ENCODE measurements at places on chromosomes 13 and 19.

DNA sequence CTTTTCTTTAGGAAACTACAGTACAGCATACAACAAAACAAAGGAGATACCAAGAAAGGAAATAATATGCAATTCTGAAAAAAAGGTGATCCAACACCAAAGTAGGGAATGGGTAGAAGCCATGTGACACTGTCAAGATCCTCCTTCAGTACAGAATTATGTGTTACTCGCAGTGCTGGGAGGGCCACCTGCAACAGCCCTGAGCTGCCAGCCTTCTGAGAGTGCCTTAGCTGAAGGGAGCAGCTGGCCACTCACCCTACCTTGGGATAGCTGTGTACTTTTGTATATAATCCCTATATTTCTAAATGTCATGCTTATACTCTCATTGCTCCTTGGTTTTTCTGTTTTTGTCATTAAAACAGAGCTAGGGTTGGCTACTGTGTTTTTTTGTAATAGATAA lies 1518.2 kb upstream of the PCDH20 start:
- no peak for DNase-seq

DNA sequence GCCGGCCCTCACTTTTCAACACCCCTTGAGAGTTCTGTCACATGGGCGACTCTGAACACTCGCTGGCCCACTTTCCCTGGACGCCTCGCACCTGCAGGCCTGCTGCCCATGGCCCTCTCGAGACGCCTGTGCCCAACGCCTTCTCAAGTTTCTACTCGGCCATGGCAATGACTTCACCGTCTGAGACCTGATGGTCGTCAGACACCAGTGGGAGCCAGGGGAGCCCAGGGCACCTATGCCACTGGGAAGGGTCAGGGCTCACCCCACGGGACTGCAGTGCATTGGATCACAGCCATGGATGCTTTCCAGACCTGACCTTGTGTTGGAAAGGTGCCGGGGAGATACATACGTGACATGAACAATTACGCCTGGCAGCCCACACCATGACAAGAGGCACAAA lies 60.1 kb downstream of the KLF2 start:
- DNase-seq, result no peak

GRCh38 chr13:32036757-32037156 lies 5.2 kb downstream of the FRY start:
- DNase-seq, result no peak

DNA sequence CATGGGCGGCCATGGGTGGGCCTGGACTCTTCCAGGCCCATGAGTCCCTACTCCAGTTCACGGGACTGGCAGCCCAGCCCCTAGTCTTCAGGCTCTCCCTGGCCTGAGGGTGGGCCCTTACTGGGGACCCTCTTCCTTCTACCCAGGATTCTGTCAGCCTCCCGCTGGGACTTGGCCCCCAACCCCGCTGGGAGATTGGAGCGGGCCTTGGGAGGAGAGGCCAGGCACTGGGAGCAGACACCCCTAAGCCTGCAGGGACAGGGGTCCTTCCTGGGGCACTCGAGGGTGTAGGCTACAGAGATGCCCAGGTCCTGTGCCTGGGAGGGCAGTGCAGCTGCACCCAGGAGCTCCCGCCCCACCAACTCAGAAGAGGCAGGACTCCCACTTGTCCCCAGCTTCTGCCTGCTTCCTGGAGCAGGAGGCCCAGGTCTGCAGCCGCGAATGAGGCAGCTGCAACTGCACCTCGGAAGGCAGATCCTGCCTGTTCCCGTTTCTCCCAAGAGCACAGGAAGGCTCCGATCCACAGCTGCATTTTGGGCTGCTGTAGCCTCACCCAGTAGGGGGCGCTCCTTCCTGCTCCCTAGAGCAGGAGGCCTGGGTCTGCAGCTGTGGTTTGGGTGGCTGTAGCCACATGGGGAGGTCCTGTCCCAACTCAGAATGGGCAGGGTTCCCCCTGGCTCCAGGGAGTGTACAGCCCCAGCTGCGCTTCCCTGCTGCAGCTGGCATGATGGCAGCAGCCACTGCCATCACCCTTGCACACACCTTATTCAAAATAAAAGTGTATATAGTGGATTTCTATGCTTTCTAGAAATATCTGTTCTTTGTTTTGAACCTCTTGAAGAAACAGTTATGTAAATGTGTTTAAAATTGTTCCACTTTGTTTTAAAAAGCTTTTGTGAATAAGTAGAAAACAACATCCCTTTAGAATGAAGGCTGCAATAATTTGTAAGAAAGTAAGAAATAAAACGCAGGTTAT lies 46.8 kb downstream of the TEX26 start:
- DNase-seq, result peak; percentile 16

DNA sequence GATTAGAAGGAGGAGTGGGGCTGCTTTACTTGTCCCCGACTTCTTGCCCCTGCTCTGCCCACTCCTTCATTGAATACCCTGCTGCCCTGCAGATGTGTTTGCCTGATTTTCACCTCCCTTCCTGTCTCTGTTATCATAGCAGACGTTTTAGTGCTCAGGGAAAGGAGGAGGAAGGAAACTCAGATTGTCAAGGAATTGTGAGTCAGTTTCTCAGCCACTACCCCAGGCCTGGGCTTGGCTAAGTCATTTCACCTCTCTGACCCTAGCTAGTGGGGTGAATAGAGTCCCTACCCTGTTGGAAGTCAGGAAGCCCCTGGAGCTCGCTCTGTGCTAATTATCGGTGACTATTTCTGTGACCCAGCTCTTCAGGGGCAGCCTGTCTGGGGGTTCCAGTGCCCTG lies 3.9 kb downstream of the BCKDHA start:
- no peak for DNase-seq

GRCh38 chr19:31149441-31149941 lies 199.7 kb downstream of the TSHZ3 start:
- DNase-seq, result no peak

DNA sequence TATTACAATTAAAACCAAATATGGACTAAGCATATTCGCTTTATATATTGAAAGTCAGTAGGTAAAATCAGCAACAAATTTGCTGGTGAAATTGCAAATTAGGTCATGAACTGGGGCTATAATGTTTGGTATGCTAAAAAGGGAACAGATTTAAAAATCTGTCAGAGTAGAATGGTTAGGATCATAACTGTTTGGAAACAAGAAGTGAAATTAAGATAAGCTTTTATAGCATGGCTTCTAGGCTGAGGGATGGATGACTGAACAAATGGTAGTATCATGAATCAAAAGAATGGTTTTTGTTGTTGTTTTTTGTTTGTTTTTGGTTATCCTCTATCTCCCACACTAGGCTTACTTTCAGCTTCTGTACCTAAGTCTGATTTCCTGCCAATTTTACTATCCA lies 1090.4 kb downstream of the PCDH9 start:
- no peak for DNase-seq

- no peak for DNase-seq
Measured at GRCh38 chr13:51834581-51835171, 10.3 kb downstream of the TMEM272 start.

DNA sequence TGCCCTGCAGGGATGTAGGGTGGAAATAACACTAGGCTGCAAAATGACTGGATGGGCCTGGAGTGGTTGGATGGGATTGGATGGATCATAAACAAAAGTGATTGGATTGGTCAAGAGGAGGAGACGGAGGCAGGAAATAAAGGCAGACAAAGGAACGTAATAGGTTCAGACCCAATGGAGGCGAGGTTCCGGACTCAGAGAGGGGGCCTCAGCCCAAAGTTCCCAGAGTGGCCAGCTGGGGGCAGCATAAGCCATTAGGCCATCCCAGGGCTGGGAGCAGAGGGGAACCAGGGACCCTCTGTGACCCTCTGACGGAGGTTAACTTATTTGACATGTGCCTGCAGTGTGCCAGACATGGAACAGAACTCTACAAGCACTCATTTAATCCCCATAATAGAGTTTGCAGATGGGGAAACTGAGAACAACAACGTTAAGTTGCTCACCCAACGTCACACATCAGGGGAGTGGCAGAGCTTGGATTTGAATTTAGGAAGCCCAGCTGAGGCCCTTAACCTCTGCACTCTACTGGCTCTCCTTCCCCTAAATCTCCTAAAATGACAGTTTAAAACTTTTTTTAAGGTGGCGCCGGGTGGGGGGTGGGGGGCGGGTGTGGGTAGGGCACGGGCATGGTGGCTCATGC lies 15.3 kb upstream of the MAP1S start:
- peak; percentile 71 for DNase-seq

DNA sequence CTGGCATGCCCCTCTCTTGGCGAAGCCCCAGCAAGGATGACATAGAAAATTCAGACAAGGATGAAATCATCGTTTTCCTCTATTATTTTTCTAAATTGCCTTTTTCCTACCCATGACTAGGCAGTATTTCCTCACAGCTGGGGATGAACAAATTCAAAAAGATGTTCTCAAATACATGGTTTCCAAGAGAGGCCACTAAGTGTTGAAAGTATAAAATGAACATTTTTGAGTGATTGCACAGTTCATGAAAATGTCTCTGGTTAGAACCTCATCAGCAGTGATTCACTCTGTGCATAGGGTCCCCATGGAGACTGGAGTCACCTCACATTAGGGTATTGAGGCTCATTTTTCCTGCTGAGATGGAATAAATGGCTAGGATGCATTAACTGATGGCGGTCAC lies 373.7 kb downstream of the DNAJC15 start:
- no peak for DNase-seq

- DNase-seq, result no peak
Measured at GRCh38 chr13:51678420-51678819, 94.2 kb downstream of the WDFY2 start.

- DNase-seq, result peak; percentile 82
Measured at GRCh38 chr19:46614114-46614722, 10.7 kb downstream of the PTGIR start.

DNA sequence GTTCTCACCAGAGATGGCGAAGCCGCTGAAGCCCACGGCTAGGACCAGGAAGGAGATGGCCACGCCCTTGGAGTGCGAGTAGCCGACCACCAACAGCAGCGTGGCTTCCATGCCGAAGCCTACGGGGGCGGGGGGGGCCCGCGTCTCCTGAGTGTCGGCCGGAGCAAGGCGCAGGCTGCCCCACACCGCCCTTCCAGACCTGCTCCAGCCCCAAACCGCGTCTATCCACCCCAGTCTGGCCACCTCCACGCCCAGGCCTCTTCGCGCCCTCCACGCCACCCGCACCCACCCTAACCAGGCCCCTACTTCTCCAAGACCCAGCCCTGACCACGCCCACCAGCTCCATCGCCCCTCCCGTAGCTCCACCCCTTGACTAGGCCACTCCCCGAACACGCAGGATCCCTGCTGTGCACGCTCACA lies 6.2 kb downstream of the GFY start:
- no peak for DNase-seq

- no peak for DNase-seq
Measured at GRCh38 chr13:27967203-27967735, 1.8 kb downstream of the CDX2 start.

- no peak for DNase-seq
Measured at GRCh38 chr13:95261956-95262355, 39.3 kb downstream of the ABCC4 start.

DNA sequence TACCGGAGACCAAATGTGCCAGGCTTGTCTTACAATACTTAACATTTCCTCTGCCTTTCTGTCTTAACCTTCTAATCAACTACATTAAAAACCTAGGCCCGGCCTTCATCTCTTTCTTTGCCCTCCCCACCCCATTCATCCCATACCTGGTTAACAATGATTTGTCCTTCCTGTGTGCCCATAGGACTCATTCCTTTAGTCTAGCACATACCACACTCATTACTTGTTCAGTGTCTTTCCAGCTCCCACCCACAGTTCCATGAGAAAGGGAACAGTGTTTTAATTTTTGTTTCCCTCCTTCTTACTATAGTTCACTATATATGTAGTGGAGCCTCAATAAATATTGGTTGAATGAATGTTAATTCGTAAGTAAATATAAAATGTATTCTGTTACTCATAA lies 2.4 kb downstream of the CLN5 start:
- no peak for DNase-seq

DNA sequence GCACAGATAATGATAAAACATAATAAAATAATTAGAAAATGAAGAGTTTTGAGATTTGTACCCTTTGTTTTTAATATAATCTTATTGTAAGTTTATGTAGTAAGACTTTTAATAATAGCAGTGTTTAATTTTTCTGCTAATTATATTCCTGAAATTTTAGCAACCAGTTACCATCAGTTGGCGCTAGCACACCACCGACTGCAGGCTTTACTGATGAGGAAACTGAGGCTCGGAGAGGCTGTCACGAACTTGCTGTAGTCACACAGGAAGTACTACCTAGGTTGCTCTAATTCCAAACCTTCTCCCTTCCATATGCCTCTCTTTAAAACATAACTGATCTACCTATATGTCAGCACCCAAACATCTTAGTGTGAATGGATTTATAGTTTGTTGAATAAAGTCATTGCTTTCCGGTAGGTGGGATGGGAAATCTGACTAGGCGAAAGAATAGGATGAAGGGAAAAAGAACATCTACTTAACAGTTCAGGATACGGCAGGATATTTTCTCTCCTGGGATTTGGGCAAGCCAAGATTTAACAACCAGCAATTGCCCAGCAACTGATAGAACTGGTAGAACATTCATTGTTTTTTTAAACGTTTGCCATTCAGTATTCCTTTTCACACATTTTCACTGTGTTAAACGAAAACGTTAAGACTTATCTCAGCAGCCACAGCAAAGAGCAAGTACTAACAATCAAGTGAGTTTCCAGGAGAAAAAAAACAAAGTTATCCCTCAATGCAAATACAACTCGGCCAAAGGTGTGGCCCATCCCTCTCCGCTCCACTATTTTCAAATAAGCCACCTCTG lies 822 bp upstream of the RFXAP start:
- no peak for DNase-seq

- no peak for DNase-seq
Measured at GRCh38 chr19:45575216-45575615, 9.4 kb downstream of the OPA3 start.

GRCh38 chr19:7968796-7969554 lies 25.5 kb upstream of the TIMM44 start:
- no peak for DNase-seq

Measured in CD4-positive, alpha-beta T cell treated with Interleukin-15 for 4 hours (primary cell).